NCI-H524 (cell line): ENCODE measurements at places on chromosomes 2 and 18.

DNA sequence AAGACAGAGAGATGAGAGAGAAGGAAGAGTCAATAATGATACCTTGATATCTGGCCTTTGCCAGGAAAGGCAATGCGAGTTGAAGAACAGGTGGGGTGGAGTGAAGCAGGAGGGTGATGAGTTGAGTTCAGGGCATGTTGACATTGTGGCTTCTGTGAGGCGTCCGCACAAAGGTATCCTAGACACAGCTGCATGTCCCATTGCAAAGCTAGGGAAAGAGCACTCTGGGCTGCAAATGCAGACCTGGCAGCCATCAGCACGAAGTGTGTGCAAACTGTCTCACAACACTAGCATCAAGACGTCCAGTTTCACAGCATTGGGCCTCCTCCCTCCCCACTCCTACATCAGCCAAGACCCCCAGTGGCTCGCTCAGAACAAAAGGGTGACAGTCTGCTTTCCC is 36.1 kb downstream of the TEX51 start:
- DNase-seq, result no peak

DNA sequence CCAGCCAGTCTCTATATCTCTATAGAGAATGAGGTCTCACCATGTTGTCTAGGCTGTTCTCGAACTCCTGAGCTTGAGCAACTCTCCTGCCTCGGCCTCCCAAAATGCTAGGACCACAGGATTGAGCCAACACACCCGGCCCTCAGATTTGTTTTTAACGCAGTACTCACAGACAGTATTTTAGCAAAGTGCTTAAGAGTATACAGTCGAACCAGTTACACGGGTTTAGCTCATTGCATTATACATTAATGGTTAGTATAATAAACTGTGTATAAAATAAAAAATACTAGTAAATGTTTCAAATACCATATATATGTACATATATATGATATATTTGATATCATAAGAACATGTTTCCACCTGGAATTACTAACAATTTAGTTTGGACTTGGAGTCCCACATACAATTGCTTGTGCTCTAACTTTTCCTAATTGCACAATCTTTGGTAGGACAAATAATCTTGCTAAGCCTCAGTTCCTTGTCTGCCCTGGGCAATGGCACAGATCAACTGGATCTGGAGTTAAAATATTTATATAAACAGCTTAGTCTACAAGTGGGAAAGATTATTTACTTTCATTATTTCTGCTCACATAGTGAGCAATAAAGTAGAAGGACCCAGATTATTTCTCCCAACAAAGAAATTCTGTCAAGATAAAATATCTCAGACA is 508.9 kb upstream of the LRATD1 start:
- no peak for DNase-seq

GRCh38 chr2:230868161-230868946 is 3.6 kb downstream of the ITM2C start:
- DNase-seq, result peak; percentile 11

GRCh38 chr2:25109822-25110221 is 58.6 kb downstream of the POMC start:
- DNase-seq, result no peak
